Daoy (cell line): ENCODE measurements at places on chromosomes 13 and 19.

DNA sequence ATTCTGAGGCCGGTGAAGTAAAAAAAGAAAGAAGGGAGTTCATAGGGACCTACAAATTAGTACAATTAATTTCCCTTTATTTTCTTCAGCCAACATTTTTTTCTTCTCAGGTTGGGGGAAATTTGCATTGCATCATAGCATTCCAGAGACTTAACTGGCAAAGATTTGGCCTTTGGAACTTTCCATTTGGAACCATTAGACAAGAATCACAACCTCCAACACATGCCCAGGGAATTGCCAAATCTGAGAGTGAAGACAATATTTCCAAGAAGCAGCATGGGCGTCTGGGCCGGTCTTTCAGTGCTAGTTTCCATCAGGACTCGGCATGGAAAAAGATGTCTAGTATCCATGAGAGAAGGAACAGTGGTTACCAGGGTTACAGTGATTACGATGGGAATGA, 6.4 kb upstream of the ERCC5 start:
- no peak for DNase-seq

DNA sequence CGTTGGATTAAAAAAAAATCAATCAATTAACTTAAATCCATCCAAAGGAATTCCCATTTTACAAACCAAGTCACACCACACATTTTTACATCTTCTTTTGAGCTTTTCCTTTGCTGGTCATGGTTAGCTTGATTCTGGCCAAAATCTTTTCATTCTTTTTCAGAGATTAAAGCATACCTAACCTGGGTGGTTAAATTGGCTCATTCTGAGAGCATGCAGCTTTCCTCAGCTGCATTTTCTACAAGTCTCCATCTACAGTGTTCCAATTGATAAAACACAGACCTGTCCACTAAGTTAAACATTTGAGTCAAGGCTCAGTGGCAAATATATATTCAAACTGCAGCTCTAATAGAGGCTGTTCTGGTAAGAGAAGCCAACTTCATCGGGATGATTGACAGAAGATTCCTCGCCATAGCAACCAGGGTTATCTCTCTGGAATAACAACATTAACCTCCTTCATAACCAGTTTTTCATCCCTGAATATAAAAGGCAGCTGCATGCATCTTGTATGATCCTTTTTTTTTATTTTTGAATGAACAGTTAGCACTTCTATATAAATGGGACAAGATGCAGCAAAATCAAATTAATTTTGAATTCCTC, 106.2 kb downstream of the DNAJC15 start:
- DNase-seq: no peak

GRCh38 chr19:2446381-2446780, 10.4 kb downstream of the LMNB2 start:
- DNase-seq: no peak

- DNase-seq: no peak
Observed at GRCh38 chr13:112250788-112251445, 125.2 kb upstream of the SPACA7 start.

GRCh38 chr13:27650312-27650711, 28.6 kb downstream of the POLR1D start:
- no peak for DNase-seq

DNA sequence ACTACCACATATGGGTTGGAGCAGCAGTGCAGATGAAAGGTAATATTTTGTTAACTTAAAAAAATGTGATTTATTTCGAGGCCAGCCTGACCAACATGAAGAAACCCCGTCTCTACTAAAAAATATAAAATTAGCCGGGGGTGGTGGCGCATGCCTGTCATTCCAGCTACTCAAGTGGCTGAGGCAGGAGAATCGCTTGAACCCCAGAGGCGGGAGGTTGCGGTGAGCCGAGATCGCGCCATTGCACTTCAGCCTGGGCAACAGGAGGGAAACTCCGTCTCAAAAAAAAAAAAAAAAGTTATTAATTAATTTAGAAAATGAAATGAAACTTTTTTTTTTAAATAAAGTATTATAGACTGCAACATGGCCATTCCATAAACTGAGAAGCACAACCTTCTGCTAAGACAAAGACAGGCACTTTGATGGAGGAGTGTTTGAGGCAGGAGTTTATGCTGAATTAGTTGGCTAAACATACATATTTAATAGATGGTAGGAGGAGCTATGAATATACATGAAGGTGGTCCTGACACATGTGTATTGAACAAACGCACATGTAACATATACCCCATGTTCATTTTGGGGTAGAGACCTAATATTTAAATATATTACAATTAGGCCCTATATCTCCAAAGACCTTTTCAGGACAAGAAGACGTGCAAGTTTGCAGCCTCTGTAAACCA, 1485.3 kb upstream of the MIR17HG start:
- DNase-seq: no peak

DNA sequence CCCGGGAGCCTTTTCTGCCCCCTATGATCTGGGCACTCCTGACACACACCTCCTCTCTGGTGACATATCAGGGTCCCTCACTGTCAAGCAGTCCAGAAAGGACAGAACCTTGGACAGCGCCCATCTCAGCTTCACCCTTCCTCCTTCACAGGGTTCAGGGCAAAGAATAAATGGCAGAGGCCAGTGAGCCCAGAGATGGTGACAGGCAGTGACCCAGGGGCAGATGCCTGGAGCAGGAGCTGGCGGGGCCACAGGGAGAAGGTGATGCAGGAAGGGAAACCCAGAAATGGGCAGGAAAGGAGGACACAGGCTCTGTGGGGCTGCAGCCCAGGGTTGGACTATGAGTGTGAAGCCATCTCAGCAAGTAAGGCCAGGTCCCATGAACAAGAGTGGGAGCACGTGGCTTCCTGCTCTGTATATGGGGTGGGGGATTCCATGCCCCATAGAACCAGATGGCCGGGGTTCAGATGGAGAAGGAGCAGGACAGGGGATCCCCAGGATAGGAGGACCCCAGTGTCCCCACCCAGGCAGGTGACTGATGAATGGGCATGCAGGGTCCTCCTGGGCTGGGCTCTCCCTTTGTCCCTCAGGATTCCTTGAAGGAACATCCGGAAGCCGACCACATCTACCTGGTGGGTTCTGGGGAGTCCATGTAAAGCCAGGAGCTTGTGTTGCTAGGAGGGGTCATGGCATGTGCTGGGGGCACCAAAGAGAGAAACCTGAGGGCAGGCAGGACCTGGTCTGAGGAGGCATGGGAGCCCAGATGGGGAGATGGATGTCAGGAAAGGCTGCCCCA, 8.5 kb upstream of the CEACAM7 start:
- no peak for DNase-seq

DNA sequence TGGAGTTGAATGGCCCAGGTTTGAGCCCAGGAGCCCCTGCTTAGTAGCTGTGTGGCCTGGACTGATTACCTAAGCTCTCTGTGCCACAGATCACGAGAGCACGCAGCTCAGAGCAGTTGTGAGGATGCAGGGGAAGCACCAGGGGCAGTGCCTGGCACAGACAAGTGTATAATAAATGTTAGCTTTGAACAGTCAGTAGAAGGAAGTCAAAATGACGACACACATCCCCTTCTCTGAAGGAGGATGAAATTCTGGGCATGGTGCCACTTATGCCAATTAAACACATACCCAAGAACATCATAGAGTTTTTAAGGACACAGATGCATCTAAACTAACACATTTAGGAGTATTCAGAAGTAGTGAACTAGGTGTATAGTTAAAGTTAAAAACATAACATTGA, 24.9 kb upstream of the SIGLEC11 start:
- no peak for DNase-seq

DNA sequence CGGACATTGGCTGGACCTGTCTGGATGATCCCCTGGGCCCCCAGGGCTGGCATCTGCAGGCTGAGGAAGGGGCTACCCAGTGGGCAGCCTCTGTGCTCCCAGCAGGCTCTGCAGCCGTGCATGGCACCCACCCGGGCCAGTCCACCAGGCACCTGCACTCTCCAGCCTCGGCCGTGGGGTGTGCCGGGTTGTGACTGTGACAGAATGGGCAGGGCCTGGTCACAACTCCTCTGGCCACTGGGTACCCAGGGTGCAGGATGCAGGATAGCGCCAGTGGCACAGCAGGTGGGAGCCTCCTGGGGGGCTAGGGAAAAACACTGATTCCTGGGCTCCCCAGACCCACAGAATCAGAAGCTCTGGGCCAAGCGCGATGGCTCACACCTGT, 10.0 kb downstream of the PEX11G start:
- DNase-seq: no peak

GRCh38 chr13:100140441-100140840, 51.5 kb downstream of the PCCA start:
- no peak for DNase-seq

DNA sequence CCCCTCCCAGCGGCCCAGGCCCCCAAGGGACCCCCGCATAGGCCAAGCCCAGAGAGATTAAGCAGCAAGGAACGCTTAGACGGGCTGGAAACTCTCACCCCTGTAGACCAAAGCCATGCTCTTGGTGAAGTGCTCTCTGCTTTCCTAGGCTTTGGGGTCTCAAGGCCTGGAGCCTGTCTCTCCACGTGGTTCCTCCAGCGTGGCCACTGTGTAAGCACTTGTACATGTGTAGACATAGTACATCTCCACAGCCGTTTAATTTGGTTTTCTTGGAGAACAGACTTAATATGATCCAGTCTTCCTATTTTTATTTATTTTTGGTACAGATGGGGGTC, 1.1 kb downstream of the NUDT19 start:
- no peak for DNase-seq

DNA sequence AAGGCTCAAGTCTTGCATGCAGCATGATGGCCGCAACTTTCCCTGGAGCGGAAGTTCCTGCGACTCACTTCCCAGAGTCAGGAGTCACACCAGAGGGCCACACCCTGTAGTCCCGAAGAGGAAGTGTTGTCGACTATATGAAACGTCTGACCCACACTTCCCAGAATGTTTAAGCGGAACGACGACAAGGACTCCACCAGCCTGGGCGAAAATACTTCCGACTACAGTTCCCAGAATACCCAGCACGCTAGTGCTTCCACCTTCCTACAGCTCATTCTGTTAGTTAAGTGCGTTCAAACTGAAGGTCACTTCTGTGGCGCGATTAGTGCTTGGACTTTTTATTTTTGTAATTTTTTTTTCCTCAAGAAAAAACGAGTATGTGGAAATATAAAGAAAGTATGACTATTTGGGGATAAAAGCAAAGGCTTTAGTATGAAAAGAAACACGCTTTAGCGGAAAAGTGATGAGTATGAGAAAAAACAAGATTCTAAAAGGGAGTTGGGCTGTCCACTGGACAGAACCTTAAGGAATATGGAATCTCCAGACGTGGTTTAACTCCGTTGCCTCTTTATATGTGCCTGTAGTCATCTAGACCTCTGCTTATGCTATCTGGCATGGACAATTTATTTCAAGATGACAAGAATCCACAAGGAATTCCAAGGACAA, 15.5 kb upstream of the ZNF112 start:
- peak; percentile 11 for DNase-seq

DNA sequence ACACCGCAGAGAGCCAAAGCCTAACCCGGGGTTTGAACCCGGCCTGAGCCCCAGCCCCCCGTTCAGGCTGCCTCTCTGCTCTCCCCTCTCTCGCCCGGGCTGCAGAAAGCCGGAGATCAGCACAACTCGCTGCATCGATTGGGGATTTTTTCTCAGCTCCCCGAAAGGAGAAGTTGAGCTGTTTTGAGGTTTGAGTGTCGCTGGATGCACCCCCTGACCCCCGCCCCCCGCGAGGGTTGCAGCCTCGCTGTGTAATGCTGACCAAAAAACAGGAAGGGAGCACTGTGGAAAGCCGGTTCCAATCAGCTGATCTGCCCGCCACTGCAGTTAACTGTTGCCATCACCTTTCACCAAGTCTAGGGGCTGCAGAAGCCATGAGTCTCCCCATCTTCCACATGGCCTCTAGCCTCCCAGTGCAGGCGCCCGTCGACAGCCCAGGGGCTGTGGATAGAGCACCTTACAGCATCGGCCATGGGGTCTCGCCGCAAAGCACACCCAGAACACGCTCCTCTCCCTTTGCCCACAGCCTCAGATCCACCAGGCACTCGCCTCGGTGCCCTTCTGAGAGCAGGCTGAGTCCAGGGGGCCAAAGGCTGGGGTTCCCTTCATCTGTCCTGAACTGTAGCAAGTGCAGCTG, 34.5 kb downstream of the MYO9B start:
- no peak for DNase-seq

GRCh38 chr19:34847393-34847792, 74.4 kb upstream of the ZNF599 start:
- no peak for DNase-seq

- DNase-seq: no peak
Observed at GRCh38 chr19:19256072-19256969, 16.8 kb downstream of the TM6SF2 start.

DNA sequence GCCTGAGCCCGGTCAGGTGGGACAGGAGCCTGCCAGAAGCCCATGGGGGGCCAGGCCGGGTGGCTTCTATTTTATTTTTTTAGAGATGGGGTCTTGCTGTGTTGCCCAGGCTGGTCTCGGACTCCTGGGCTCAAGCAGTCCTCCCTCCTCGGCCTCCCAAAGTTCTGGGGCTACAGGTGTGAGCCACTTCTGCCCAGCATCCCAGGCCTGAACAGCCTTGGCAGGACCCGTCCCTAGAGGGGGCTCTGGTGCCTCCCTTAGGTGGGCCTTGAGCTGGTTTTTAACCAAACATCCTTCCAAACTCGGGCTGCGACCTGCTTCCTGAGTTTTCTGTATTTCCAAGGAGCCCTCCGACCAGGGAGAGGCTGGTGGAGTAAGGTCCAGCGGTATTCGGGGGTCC, 10.5 kb downstream of the COMP start:
- DNase-seq: no peak

DNA sequence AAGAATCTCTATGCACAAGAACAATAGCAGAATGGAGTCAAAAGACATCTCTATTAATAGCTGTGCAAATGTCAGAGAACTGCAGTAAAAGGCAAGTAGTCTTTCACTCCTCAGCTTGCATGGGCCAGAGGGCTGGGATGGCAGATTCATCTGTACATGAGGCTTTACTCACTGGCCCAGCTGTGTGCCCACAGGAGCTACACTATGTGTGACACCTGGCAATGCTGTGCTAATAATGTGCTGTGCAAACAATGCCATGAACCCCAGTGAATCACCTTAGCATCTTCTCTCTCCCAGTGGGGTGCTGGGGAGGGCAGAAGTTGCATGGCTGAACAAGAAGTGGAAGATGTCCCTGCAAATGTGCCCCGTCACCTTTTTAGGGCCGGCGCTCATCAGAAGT, 73.1 kb downstream of the KL start:
- DNase-seq: no peak
